ENCODE measurements at places on chromosomes 1 and 21. TPM values are rescaled to one million over a fixed set of nuclear protein-coding genes. Genes with fewer than 3 reads are reported as not detected.

GRCh38 chr21:39727401-39728120, 17.4 kb upstream of the IGSF5 start:
- H3K27me3 ChIP-seq: peaks cover 5% of the 10 kb centered on the region
- H3K27ac ChIP-seq: no peak overlapping the region
- H3K36me3 ChIP-seq: no peaks in the 10 kb centered on the region
- DNase-seq: no peak

The HPCAL4 gene
- 2.2 TPM for total RNA-seq

GRCh38 chr1:232754930-232755329, 50.3 kb upstream of the MAP10 start:
- H3K4me3 ChIP-seq: no peak overlapping the region
- DNase-seq: no peak
- no peaks in the 10 kb centered on the region for H3K36me3 ChIP-seq
- H3K27ac ChIP-seq: no peak overlapping the region
- peaks cover 5% of the 10 kb centered on the region for H3K4me1 ChIP-seq

DNA sequence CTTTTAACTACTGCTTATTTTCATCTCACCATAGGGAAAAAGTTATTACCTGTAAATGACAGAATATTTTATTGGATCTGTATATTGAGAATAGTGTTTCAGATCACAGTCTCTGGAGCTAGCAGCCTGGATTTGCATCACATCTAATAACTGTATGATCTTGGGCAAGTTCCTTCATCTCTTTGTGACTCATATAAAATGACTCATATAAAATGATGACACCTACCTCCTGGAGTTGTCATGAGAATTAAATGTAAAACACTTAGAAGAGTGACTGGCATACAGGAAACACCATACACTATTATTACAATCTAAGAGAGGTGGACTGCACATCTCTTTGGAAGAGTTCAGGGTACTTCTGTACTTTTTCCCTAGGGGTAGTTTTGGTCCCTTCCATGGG, 421.3 kb downstream of the NEGR1 start:
- DNase-seq: no peak
- H3K36me3 ChIP-seq: no peaks in the 10 kb centered on the region
- H3K27me3 ChIP-seq: no peaks in the 10 kb centered on the region
- no peak overlapping the region for H3K4me3 ChIP-seq
- H3K27ac ChIP-seq: no peak overlapping the region
- H3K4me1 ChIP-seq: peaks cover 4% of the 10 kb centered on the region

- no peak overlapping the region for H3K27ac ChIP-seq
- H3K27me3 ChIP-seq: no peaks in the 10 kb centered on the region
Observed at GRCh38 chr21:46168659-46169386, 13.4 kb upstream of the FTCD start.

DNA sequence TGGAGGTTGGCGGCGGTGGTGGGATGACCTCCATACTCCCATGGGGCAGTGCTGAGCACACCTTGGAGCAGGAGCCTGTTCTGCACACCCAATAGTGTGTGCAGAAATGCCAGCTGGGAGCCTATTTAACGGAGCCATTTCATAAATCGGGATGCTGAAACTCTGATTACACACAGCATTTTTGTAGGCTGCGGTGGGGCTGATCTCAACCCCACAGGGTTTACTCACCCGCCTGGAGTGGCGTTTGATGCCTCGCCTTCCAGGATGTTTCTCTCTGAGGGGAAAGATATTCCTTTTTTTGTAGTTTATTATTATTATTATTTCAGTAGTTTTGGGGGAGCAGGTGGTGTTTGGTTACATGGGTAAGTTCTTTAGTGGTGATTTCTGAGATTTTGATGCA, 82.6 kb upstream of the WDR26 start:
- no peaks in the 10 kb centered on the region for H3K27me3 ChIP-seq
- DNase-seq: no peak

The OLFM3 gene
- not detected for total RNA-seq
